HFFc6 (cell line): ENCODE measurements at places on chromosomes 16 and 17. TPM values are rescaled to one million over a fixed set of nuclear protein-coding genes. Genes with fewer than 3 reads are reported as not detected.

The FAM171A2 gene
- 1.7 and 1.9 TPM in 2 replicates for total RNA-seq

The SP6 gene
- 0.60 to 1.0 TPM (median 0.61 TPM) in 3 replicates for total RNA-seq

The AURKB gene
- 24.5 to 40.6 TPM (median 36.0 TPM) in 3 replicates for total RNA-seq

The CDH11 gene
- 514 to 536 TPM (median 520 TPM) in 3 replicates for total RNA-seq

The RASL10B gene
- total RNA-seq, result 2.2 to 5.0 TPM (median 3.8 TPM) in 3 replicates

- DNase-seq, result no peak
These were observed 12.5 kb downstream of the SLC7A5 start for GRCh38 chr16:87856791-87857228.

GRCh38 chr17:32297860-32298259 lies 32.2 kb downstream of the RHBDL3 start:
- no peak for DNase-seq

GRCh38 chr16:62831235-62831850 lies 795.1 kb upstream of the CDH8 start:
- no peak for DNase-seq

GRCh38 chr17:77466140-77466539 lies 325.4 kb downstream of the SEC14L1 start:
- no peak for DNase-seq

GRCh38 chr16:57576429-57576870 lies 34.0 kb downstream of the ADGRG5 start:
- DNase-seq, result peak; percentile 36

DNA sequence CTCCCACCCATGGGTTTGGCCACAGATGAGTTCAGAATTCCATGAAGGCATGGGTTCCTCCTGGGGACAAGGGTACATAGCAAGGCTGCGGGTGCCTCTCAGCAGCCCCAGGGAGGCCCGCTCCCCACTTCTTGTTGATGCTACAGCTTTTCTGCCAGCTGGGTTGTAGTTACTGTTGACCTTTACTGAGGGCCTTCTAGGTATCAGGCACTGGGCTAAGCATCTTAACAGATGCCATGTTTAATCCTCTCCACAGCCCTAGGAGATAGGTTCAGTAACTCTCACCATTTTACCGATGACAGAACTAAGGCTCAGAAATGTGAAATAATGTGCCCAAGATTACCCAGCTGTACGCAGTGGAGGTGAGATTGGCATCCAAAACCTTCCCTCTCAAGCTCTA lies 54.3 kb upstream of the DLX4 start:
- DNase-seq, result no peak

DNA sequence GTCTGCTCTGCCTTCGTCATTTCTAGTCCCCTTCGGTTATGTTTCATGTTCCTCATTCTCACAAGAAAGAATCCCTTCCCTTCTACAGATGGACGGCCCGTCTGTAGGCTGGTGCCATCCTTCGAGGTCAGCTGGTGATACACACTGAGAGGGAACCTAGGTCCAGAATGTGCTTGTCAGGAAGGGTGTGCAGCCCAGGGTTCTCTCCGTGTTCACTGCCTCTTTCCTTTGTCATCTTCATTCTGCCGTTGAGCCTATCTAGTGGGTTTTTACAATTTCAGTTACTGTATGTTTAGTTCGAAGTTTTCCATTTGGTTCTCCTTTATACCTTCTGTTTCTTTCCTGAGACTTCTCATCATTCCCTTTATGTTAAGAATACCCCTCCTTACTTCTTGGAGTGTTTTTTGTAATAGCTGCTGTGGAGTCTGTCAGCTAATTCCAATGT lies 18.9 kb downstream of the KIAA0513 start:
- DNase-seq, result no peak

DNA sequence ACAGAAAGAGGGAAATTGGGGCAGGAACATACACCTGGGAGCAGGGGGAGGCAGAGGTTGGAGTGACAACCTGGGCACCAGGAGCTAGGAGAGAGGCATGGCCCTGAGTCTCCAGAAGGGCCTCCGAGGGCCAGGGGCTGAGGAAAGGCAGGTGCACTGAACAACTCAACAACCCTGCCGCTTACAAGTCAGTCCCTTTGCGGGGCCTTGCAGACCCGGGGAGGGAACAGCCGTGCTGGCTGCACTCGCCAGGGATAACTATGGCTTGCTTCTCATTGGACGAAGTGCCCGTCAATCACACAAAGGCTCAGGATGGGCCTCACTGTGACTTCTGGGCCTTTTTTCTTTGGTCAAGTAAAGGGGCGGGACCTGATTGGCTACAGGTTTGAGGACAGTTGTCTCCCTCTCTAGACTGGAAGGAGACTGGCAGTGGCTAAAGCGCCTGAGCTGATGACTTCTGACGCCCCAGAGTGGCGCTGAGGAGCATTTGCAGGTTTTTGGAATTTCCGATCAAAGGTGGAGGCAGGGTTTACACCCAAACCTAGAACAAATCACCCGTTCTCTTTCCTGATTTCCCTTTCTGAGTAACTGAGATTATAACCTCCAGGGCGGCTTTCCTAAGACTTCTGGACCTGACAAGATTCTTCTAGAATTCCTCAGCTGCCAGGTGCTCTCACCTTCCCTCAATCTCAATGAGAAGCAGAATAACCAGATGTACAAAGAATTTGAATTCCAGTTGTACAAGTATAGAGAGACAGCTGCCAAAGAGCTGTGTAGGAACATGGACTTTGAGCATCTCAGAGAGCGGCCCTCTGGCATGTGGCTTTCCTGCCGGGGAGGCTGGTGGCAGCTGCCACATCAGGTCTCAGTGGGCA lies 27.6 kb upstream of the ST6GALNAC2 start:
- DNase-seq, result peak; percentile 18
